Caco-2 (cell line): ENCODE measurements at places on chromosomes 5 and 9. TPM values are rescaled to one million over a fixed set of nuclear protein-coding genes. Genes with fewer than 3 reads are reported as not detected.

DNA sequence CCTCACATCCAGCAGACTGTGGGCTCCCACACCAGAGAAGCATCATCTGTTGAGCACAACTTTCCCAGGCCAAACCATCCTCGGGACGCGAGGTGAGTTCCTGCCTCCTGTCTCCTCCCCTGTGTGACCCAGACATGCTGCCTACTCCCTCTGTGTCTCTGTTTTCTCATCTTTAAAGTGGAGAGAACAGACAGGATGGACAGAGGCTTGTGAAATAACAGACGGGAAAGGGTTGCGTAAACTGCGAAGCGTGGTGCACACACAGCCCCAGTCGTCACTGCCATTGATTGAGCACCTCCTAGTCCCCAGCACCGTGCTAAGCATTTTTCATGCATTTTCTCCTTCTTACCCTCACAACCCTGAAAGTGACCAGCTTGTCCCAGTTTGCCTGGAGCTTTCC lies 52.1 kb upstream of the LMX1B start:
- DNase-seq = no peak

DNA sequence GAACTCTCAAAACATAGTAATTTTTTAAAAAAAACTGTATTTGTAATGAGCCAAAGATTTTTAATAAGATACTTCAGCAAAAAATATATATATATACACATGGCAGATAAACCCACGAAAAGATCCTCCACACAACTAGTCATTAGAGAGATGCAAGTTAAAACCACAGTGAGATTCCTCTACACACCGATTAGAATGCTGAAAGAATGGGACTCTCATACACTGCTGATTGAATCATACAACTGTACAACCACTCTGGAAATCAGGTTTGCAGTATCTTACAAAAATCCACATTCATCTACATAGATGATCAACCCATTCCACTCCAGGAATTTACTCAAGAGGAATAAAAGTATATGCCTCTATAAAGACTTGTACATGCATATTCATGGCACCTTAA lies 43.7 kb downstream of the RASEF start:
- no peak for DNase-seq

DNA sequence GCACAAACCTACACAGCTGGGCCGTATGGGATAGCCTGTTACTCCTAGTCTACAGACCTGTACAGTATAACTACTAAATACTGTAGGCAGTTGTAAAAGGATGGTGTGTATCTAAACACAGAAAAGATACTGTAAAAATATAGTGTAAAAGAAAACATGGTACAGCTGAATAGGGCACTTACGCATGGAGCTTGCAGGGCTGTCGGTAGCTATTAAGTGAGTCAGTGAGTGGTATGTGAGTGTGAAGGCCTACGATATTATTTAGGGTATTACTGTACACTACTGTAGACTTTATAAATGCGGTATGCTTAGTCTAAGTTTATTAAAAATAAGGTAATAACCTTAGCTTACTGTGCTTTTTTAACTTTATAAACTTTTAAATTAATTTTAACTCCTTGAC lies 1.2 kb downstream of the ZCCHC9 start:
- no peak for DNase-seq

GRCh38 chr5:78566747-78567425 lies 81.7 kb downstream of the LHFPL2 start:
- no peak for DNase-seq

DNA sequence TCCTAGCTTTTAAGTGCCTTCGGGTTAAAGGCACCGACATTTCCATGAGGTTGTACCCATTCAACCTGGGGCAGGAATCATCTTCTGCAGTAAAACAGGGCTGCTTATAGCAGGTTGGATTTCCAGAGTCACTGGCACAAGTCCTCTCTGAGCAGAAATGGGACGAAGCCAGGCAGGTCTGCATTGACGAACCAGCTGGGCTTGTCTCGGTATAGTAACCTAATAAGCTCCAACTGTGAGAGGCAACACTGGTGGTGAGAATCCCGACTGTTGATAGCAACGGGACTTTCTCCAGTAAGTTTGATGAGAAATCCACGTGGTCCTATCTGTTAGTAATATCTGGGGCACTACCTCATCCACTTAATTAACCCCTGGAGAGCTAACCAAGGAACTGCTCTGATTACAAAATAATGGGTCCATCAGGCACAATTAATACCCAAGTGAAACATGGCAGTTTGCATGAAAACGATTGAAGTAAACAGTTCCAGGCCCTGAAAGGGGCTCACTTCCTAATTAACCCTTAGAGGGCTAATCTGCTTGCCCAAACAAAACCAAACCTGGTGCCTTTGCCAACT lies 491.0 kb upstream of the C9orf72 start:
- no peak for DNase-seq

GRCh38 chr9:134325813-134326723 lies at the start of gene RXRA:
Gene RXRA (plus strand): TSS chr9:134326455. CDS start chr9:134326632, 177 bp downstream.
- peak; percentile 90 for DNase-seq

- no peak for DNase-seq
These were observed 494.2 kb downstream of the MTRR start for GRCh38 chr5:8363138-8363537.

- DNase-seq = no peak
These were observed 420.2 kb upstream of the IRX1 start for GRCh38 chr5:3175416-3175815.

- no peak for DNase-seq
These were observed 1860.7 kb upstream of the WWC1 start for GRCh38 chr5:166430491-166431319.

Gene SOX30
- total RNA-seq = 2.9 and 3.1 TPM in 2 replicates

Gene TNFSF15
- 0.66 and 1.00 TPM in 2 replicates for total RNA-seq

Gene ANP32B
- 299 and 317 TPM in 2 replicates for total RNA-seq

Gene STING1
- total RNA-seq = not detected in 2 replicates

Gene SLC22A4
- total RNA-seq = 1.5 and 1.7 TPM in 2 replicates
